ENCODE measurements at places on chromosomes 1 and 21.

- no peak for DNase-seq
Observed at GRCh38 chr1:245605480-245606156, 450.8 kb downstream of the KIF26B start.

DNA sequence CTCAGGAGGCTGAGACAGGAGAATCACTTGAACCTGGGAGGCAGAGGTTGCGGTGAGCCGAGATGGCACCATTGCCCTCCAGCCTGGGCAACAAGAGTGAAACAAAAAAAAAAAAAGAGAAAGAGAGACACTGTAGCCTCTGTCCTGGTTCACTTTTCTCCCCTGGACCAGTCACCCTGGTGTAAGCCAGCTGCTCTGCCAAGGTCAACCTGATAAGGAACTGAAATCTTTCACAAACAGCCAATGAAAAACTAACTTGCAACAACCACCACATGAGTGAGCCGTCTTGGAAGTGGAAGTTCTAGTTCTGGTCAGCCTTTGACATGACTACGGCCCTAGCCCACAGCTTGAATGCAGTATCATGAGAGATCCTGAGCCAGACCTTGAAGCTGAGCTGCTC lies 36.8 kb upstream of the CXADR start:
- DNase-seq, result no peak

- DNase-seq, result no peak
Observed at GRCh38 chr21:33313183-33313582, 11.6 kb upstream of the IFNAR1 start.

- DNase-seq, result no peak
Observed at GRCh38 chr1:220894025-220894923, 15.0 kb downstream of the HLX start.

DNA sequence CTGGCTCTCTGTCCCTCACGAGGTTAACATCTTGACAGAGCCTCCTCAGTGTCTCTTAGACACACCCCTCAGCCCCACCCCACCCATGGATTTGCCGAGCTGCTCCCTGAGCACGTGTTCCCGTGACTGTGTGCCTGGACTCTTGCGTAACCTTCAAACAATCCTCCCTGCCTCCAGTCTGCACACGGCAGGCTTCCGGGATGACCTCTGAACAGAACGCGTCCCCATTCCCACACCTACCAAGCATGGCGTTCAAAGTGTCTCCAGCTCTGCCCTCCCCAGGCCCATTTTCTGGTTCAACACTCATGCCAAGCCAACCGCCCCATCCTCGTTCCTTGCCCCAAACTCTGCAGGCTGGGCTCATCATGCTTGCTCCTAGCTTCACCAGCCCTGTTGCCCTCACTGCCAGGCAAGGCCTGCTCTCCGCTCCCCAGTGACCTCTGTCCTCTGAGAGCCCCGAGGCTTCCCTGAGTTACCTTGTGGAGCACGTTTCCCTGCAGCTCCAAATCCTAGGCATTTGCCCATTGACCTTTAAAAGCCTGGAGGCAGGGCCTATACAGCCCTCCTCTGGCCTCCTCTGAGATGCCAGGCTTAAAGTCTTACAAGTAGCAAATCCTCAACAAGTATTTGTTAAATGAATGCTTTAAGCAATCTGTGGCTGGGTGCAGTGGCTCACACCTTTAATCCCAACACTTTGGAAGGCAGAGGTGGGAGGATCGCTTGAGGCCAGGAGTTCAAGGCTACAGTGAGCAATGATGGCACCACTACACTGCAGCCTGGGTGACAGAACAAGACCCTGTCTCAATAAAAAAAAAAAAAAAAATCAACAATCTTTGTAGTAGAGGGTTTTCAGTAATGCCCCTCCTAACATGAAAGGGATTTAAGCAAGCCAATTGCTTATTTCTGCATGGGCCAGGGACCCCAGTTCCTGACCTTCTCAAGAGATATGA lies 5.0 kb downstream of the AGT start:
- DNase-seq, result no peak

DNA sequence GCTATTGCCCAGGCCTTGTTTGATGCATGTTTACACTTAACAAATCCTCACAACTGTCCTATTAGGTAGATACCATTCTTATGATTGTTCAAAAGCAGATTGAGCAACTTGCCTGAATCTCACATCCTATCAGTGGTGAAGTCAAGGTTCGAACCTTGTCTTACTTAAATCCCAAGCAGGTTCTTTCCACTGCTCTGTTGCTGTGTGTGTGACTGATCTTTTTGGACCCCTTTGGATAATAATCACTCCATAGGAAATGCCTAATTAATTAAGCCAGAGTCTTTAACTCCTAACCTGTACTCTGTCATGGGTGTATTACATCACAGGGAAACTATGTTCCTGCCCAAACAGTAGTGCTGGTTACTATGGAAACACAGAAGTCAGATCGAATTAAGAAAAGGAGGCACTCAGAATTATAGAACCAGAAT lies 84.2 kb downstream of the SPATA46 start:
- DNase-seq, result no peak

DNA sequence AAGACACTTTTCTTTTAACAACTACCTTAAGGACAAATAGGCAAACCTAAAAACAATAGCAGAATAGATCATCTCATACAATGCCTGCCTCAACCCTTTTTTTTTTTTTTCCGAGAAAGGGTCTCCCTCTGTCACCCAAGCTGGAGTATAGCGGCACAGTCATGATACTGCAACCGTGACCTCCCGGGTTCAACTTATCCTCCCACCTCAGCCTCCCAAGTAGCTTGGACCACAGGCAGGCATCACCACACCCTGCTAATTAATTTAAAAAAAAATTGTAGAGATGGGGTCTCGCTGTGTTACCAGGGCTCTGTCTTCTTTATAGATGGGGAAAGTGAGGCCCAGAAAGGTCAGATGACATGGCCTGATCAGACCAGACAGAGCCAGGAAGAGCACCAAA lies 7.9 kb downstream of the SH3BGRL3 start:
- no peak for DNase-seq

DNA sequence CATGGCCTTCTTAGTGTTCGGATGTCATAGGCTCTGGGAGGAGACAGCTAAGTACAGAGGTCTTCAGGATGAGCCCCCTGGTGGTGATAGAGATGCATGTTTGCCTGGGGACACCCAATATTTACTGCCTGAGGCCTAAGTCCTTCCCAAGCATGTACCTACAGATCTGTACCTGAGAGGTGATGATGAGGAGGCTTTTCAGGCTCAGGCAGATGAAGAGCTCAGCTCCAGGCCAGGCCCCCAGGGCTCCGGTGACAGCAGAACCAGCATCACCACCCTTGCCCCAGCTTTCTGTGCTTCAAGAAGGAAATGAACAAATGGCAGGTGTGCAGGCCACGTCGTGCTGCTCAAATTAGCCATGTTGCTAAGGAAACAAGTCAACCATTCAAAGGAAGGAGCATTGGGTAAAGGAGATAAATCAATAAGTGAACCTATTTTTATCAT lies 21.1 kb downstream of the CACNA1E start:
- DNase-seq, result no peak

DNA sequence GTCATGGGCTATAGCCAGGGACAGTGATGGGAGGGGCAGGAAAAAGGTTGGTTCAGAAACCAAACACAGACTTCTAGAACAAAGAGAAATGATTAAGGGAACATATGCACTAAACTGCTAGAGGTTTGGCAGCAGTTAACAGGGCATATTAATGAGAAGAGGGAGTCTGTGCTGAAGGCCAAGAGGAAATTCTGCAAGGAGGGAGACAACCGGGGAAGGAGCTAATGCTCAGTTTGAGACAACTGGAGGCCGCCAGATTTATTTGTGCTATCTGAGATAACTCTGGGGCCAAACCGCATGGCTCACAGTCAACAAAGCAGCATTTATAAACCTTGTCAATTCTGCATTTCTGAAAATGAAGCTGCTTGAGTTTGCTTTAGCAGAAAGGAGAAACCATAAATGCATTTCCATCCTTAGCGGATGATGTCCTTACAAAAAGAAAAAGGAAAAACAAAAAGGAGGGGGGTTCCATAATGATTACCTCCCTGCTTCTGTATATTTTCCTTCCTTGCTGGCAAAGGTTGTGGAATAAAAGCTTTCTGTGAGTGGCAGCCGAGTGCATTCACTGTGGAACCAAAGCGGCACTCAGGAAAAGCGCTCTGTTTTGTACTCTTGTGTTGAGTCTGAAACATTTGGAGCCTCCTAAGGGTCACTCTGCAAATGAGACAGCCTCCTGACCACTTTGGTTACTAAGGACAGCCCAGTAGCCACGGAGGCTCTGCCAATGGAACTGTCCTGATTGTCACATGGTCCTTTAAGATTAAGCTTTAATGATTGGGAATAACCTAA lies 70.3 kb downstream of the SIM2 start:
- no peak for DNase-seq

DNA sequence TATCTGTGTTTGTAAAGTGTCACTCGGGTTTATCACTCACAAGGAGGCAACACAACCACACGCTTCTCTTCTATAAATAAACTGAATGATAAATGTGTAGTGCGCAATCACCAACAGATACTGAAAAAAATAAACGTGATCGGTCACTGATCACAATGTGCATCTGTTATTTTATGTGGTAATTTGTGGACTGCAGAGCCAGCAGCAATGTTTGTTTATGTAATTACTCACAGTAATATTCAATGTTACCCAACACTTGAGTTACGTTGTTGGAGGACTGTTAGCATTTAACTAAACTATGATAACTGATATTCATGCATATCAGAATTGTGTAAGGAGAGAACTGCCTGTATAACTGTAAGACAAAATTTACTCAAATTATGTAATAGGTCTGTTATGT lies 129.6 kb downstream of the USH2A start:
- DNase-seq, result no peak
